GM19239 (cell line): ENCODE measurements at places on chromosomes 5 and 9.

DNA sequence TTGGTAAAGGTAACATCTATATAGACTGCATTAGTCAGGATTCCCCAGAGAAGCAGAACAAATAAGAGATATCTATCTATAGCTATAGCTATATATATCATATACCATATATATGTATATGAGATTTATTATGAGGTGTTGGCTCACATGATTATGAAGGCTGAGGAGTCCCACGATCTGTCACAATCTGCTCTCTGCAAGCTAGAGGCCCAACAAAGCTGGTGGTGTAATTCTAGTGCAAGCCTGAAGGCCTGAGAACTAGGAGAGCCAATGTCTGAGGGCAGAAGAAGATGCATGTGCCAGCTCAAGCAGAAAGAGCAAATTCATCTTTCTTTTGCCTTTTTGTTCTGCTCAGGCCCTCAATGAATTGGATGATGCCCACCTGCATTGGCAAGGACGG, 102.2 kb upstream of the PLPPR1 start:
- no peak for DNase-seq

DNA sequence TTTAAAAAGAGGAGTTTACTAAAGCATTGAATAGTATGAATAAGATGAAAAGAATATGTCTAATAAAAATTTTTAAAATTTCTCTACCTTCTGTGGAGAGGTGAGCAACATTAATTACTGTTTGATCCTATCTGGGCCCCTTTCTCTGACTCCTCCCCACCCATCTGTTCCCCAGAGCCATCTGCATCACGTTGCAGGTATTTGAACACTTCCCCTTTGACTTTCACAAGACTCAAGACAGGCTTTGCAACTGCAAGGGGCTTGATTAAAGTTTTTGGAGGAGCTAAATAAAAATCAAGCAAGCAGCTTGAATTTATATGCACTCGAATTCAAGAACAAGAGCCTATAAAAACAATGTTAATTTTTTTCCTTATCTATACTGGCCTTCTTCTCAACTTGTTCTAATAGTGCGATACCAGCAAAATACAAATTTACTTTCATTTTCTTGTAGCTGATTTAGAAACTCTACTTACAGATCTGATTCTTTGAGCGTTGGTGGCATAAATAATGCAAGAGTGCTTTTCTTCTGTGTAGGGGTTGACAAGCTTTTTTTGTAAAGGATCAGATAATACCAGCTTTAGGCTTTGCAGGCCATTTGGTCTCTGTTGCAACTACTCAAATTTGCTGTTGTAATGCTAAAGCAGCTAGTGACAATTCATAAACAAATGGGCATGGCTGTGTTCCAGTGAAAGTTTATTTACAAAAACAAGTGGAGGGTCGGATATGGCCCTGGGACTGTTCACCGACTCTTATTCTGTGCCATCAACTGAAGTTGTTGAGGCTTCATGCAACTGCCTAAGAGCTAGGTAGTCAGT, 21.2 kb downstream of the TXNDC8 start:
- DNase-seq = peak; percentile 41

- no peak for DNase-seq
Measured at GRCh38 chr9:29012911-29013310, 1439.6 kb upstream of the C9orf72 start.

- no peak for DNase-seq
Measured at GRCh38 chr9:33233626-33234342, 6.2 kb upstream of the SPINK4 start.

DNA sequence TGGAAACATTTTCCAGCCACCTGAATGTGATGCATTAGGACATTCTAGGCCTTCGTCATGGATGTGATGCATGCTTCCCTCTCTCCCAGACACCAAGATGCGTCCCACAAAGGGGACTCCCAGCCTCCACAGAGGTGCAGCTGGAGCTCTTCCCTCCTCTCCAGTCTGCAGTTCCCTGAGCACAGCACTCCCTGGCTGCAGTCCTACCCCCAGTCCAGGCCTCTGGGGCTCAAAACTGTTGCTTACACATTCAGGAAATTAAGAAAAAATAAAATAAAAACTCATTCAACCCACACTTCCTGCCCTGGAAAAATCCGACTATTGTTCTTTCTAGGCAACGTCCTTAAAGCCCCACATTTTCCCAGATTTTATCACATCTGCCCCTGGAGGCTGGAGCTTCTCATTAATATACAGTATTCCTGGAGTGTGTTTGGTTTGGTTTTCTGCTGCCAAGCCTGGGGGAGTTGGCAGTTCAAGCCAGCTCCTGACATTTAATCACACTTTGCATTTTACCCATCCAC, 78.4 kb upstream of the ICE1 start:
- DNase-seq = no peak

GRCh38 chr5:50967009-50967562, 300.6 kb downstream of the PARP8 start:
- DNase-seq = no peak

DNA sequence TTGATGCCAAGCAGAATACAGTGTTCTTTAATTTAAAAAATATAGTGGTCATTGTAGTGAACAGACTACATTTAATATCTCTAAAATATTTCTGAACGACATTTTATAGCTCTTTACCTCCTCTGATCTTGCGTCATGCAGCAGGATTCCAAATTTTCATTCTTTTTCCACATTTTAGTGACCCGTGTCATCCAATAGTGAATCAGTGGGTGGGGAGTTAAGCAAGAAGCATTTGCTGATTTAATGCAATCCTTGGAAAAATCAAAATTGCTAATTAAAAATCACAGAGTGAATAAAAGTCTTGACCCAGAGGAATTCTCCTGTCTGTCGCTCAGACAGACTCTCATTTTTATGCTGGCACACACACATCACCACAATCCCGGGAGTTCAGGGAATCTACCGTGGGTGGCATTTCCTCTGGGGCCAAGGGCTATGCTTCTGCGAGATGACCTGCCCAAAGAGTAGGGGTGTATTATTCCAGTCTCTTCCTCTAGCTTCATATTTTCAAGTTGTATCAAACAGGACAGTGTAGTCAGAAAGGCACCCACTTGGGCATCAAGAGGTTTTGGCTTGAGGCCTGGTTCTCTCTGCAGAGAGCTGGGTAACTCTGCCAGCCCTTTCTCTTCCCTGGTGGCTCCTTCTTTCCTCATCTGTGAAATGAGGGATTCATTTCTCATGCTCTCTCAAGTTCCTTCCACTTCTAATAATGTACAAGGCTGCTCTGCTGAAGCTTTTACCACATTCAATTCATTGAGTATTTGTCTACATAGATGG, 24.8 kb upstream of the OTP start:
- no peak for DNase-seq

DNA sequence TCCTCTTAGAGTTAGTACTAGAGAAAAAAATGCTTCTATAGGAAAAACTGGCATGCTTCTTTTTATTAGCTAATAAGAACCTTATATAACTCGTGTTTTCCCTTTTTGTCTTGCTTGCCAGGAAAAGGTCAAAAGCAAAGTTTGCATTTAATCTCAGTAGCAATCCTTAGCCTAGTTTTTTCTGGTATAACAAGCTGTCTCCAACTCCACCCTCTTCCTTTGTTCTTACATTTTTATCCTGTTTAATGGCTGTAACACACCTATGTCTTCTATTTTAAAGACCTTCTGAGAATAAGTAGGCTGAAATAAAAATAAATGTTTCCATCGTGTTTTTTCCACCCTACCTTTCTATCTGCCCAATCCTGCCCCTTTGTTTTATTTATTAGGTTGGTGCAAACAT, 158.3 kb downstream of the SNCAIP start:
- no peak for DNase-seq

DNA sequence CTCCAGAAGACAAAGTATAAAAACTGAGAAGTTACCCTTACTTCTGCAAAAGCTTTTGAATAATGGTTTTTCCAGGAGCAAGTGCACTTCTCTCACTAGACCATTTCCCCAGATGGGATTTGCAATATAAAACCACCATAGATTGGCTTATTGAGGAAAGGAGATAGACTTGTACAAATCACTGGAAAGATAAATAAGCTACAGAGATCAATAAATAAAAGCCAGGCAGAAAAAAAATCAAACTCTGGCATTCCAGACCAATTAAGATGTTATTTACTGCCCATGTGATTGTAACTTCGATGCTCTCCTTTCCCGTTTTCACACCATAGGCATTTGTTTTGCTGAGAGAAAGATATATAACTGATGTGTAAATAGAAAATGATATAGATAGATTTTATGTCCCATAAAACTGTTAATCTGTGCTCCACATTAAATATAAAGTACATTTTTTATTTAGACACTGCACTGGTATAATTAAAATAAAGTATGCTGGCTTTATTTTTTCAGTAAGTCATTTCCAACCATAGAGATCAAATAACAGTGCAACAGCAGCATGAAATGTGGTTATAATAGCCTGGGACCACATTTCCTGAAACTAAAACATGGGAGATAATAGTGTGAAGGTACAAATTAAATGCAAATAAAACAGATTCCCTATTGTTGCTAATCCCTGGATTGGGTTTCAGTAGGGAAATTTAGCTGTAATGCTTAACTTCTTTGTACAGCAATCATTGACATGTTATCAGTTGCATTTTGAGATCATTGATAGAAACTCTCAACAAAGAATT, 177.7 kb downstream of the NR2F1-AS1 start:
- DNase-seq = no peak

DNA sequence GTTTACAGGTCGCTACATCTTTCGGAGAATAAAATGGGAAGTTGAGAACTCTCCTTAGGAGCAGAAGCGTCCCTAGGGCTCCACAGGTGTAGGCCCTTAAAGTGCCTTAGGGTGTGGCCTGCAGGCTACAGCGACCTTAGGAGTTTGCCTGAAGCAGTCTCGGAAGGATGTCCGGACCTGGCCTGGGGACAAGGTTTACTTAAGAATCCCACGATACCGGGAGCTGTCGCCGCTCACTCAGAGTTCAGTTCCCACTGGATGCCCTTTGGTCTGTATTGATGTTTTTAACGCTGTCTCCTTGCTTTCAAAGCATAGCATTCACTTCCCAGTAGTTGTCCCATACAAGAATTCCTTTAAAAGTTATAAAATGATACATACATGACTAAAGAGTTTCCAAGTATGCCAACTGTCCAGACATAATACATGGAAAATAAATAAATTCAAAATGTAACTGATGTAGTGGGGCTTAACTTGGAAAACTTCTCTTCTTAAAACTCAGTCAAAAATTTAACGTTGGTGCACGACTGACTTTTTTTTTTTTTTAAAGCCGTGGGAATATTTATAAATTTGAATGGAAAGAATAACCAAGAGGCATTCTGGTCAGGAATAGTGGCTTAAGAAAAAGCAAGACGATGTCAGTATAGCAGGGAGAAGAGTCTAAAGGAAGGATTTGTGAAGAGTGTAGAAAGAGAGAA, 848 bp downstream of the RAD50 start:
- DNase-seq = peak; percentile 12
